ENCODE measurements at places on chromosomes 2 and 18.

DNA sequence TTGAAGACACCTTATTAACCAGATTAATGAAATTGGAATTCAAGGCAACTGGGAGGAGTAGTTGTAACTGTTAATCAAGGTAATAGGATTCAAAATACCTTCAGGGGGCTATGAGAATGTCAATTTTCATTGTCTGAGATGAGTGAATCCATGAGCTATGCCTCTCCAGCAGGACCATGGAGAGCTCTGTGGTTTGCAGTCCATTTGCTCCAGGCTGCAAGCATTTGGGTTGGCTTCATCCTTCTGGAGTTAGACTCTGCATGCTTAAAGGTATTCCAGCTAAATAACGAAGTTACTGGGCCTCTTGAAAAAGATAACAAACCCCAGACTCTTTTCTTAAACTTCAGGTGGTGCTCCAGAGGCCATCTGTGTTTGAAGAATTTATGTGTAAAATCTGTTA is 207.1 kb upstream of the SLC8A1 start:
- no peak overlapping the region for H3K27ac ChIP-seq
- no peaks in the 10 kb centered on the region for H3K36me3 ChIP-seq
- no peaks in the 10 kb centered on the region for H3K27me3 ChIP-seq
- H3K4me1 ChIP-seq, result no peaks in the 10 kb centered on the region

DNA sequence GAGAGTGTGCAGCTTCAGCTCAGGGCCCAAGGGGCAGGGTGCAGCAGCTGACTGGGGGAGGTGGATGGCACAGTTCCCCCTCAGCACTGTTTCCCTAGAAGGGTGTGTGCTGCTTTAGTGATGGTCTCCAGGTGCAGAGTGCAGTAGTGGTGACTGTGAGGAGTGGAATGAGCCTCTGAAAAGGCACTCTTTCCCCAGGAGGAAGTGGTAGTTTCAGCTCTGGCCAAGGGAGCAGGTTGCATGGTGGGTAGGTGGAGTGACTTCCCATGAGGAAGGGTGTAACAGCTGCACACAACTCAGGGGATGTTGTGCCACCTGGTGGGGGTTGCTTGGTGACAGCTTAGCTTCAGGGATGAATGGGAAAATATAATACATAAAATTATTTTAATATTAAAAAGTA is 251.5 kb upstream of the NXPH2 start:
- no peak overlapping the region for H3K4me3 ChIP-seq
- no peaks in the 10 kb centered on the region for H3K4me1 ChIP-seq
- no peak overlapping the region for H3K27ac ChIP-seq
- no peaks in the 10 kb centered on the region for H3K27me3 ChIP-seq

- DNase-seq, result no peak
- H3K27me3 ChIP-seq, result peaks cover 34% of the 10 kb centered on the region
- H3K4me3 ChIP-seq, result no peak overlapping the region
- H3K36me3 ChIP-seq, result no peaks in the 10 kb centered on the region
Observed at GRCh38 chr2:20451761-20452499, 5.1 kb downstream of the RHOB start.

DNA sequence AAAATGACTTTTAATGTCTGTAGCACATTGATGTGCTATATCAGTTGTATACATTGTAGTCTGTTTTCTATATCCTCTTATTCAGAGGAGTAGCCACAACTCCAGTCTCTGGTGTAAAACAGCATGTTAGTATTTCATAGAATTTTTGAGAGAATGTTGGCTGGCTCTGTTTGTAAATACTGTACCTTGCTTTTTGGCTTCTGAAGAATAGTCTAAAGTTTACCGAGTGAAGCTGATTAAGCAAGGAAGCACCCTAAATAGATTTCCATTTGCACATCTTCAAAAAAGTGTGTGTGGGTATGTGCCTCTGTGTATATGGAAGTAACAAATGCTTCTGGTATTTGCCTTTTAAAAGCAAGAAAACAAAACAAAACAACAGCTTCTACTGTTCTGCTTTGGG is 50.5 kb downstream of the MAP4K4 start:
- peaks cover 3% of the 10 kb centered on the region for H3K36me3 ChIP-seq
- no peak overlapping the region for H3K27ac ChIP-seq
- peaks cover 70% of the 10 kb centered on the region for H3K4me1 ChIP-seq
- no peaks in the 10 kb centered on the region for H3K27me3 ChIP-seq
- H3K4me3 ChIP-seq, result no peak overlapping the region
- no peak for DNase-seq

- no peaks in the 10 kb centered on the region for H3K27me3 ChIP-seq
- no peaks in the 10 kb centered on the region for H3K4me1 ChIP-seq
- H3K4me3 ChIP-seq, result no peak overlapping the region
- no peaks in the 10 kb centered on the region for H3K36me3 ChIP-seq
Observed at GRCh38 chr2:145910416-145910815, 1390.5 kb upstream of the ZEB2 start.

GRCh38 chr2:40256649-40257048 is 195.2 kb downstream of the SLC8A1 start:
- no peaks in the 10 kb centered on the region for H3K36me3 ChIP-seq
- no peaks in the 10 kb centered on the region for H3K4me1 ChIP-seq
- H3K27me3 ChIP-seq, result peaks cover 4% of the 10 kb centered on the region
- no peak overlapping the region for H3K4me3 ChIP-seq
- no peak overlapping the region for H3K27ac ChIP-seq

- DNase-seq, result no peak
- no peaks in the 10 kb centered on the region for H3K36me3 ChIP-seq
- no peaks in the 10 kb centered on the region for H3K4me1 ChIP-seq
Observed at GRCh38 chr2:234827096-234827860, 124.5 kb upstream of the SH3BP4 start.

GRCh38 chr18:74745633-74746403 is 148.1 kb downstream of the ZNF407 start:
- H3K27me3 ChIP-seq, result no peaks in the 10 kb centered on the region
- DNase-seq, result no peak
- peaks cover 6% of the 10 kb centered on the region for H3K36me3 ChIP-seq
- H3K4me1 ChIP-seq, result no peaks in the 10 kb centered on the region
- no peak overlapping the region for H3K27ac ChIP-seq

- no peak overlapping the region for H3K4me3 ChIP-seq
- H3K27ac ChIP-seq, result no peak overlapping the region
- H3K36me3 ChIP-seq, result no peaks in the 10 kb centered on the region
- no peak for DNase-seq
Observed at GRCh38 chr18:6203791-6204190, 210.9 kb downstream of the L3MBTL4 start.

GRCh38 chr2:224882291-224883171 is 159.7 kb downstream of the DOCK10 start:
- peaks cover 70% of the 10 kb centered on the region for H3K36me3 ChIP-seq
- no peaks in the 10 kb centered on the region for H3K27me3 ChIP-seq
- H3K27ac ChIP-seq, result no peak overlapping the region
- DNase-seq, result no peak
- H3K4me1 ChIP-seq, result peaks cover 49% of the 10 kb centered on the region
